ENCODE measurements at places on chromosomes 3 and 15. TPM values are rescaled to one million over a fixed set of nuclear protein-coding genes. Genes with fewer than 3 reads are reported as not detected.

CACNA1D gene
- total RNA-seq, result not detected

COL6A5 gene
- total RNA-seq, result not detected

- DNase-seq, result peak; percentile 92
Measured at GRCh38 chr3:25573386-25574171, 91.1 kb downstream of the TOP2B start.

DNA sequence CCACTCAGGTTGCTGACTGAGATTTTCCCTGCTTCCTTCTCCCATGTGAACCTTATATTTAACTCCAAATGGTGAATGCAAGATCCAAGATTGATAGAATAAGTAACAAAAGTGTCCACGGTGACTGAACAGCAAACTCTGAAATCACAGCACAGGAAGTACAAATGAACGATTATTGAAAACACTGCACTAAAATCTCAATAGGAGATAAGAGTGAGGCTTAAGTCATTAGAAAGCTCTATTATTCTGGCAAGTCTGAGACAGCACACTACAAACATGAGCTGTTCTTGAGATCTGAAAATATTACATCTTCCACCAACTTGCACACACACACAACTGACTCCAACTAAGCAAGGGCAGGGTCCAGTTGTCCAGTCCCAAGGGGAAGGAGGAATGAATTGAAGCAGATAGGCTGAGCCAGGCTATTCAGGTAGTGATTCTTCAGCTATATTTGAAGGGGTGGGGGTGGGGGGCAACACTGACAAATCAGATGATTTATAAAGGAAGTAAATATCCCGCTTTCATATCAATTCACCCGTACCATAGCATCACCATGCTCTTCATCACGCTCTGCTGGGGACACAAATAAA is 2.9 kb downstream of the ZNF385D start:
- DNase-seq, result no peak
